AG20443 (cell line): ENCODE measurements at places on chromosomes 3 and 15.

DNA sequence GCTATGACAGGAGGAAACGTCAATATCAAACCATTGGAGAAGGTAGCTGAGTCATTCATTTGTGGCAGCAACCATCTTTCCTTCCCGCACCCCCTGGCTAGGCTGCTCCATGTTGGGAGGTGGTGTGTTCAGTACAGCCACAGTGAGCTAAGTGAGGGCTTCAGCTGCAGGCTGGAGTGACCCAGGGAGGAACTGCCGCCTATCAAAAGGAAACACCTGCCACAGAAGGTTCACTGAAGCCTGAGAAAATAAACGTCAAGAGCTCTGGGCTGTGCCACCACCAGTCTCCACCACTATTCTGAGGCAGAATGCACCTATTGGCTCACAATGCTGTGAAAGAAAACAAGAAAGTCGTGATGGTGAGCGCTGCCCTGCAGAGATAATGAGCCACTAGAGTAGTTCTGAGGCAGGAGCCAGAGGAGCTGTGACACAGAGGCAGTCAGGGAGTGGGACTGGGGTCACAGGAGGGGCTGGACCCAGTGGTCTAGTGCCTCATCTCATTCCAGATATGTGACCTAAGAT is 34.8 kb upstream of the CD47 start:
- DNase-seq = no peak

DNA sequence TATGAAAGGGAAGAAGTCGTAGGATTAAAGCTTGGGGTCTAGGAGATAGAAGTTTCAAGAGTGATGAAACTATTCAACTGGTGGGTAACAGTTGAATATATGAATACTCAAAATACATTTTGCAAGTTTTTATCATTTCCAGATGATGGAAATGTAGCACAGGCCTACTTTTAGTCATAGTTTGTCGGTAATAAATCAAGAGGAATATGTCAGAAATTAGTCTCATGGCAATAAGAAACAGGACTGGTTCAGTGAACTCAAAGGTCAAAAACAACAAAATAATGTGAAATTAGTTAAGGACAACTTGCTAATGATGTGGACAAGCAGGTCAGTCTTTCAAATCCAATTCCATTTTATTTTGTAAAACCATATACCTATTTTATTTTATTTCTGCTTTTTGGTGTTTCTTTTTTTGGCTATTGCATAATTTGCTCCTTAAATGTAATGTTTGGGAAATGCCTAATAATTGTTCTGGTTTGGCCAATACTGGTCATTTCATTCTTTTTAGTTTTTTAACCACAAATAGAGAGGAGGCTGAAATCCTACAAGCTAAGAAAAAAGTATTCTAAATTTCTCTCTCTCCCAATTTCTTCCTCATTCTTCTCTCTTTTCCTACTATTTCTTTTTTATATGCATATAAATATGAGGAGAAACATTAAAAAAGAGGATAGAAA is 195.2 kb upstream of the ARHGEF26 start:
- no peak for DNase-seq

DNA sequence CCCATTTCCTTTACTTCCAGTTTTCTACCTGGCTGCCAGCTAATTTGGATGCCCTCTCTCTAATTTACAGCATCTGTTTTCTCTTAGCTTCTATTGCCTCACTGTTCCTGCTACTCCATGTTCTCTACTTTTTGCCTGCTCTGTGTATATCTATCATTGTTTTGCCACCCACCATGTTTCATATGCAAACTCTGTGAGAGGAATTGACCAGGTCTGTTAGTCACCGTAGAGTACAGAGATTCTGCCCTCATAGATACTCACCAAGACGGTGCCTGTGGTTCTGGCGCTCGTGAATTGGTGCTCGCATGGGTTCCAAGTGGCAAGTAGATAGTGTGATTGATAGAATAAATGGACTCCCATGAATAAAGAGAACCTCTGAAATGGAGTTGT is 288.8 kb downstream of the CNTN6 start:
- DNase-seq = no peak

GRCh38 chr15:31488437-31489204 is 162.0 kb downstream of the KLF13 start:
- peak; percentile 94 for DNase-seq

GRCh38 chr15:98881526-98882520 is 125.8 kb downstream of the PGPEP1L start:
- peak; percentile 55 for DNase-seq

DNA sequence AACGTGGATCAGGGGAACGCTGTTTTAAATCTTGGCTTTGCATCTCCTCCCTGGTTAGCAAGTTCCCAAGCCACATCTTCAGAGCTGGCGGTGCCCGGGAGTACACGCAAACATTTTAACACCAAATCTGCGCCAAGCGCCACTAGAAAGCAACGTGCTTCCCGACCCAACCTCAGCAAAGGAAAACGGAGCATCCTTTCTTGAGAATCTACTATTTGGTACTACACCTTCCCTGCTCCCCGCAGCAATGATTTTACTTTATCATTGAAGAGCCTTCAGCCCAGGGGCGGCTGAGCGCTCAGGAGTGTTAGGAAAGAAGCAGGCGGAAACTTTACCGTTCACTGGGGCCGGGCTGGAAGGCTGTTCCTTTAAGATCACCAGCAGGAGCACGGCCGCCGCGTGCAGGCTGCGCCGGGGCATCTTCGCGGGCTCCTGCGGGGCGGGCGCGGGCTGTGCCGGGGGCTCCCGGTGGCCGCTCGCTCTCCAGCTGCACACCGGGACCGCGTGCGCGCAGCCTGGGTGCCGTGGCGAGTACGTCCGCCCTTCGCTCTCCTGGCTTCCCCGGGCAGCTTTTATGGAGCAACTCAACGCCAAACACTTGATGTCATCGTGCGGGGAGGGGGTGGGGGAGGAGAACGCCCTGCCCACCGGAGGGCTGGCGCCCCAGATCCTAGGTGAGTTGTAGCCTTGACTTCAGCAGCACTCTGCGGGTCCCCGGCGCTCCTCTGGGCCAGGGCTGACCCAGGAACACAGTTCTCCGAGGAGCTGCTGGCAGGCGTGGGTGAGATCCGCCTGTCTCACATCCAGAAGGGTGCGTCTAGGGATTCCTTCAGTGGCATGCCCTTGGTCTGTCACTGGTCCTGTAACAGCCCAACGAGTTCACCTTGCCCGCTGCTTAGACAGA is at the start of gene CA12:
Gene CA12 (minus strand): TSS at position 546 of the 904 bp plus-strand sequence. CDS start 126 bp downstream, at position 420.
- DNase-seq = peak; percentile 53

- DNase-seq = no peak
Measured at GRCh38 chr3:85255949-85256348, 297.2 kb downstream of the CADM2 start.

- DNase-seq = no peak
Measured at GRCh38 chr3:43194069-43194468, 88.2 kb upstream of the POMGNT2 start.

GRCh38 chr15:40028193-40028592 is 10.8 kb downstream of the SRP14 start:
- no peak for DNase-seq

GRCh38 chr3:55654123-55654760 is 167.1 kb upstream of the WNT5A start:
- peak; percentile 21 for DNase-seq

DNA sequence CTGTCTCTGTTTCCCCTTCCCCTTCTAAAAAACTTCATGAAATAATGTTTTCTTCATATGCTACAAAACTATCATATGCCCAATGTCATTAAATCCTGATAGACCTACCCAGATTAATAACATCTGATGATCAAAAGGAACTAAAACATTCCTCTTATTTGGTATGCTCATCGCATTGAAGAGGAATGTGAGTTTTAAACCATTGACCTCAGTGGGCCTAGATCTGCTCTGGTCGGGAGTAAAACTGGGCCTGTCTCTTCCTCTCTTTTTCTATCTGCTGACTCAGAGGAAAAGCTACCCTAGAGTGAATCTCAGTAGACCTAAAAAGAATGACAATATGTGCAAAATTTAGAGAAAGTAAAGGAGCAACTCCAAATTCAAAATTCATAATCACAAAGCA is 275.8 kb downstream of the SATB1 start:
- DNase-seq = peak; percentile 43

GRCh38 chr3:44418549-44418948 is 58.9 kb downstream of the ZNF445 start:
- no peak for DNase-seq

DNA sequence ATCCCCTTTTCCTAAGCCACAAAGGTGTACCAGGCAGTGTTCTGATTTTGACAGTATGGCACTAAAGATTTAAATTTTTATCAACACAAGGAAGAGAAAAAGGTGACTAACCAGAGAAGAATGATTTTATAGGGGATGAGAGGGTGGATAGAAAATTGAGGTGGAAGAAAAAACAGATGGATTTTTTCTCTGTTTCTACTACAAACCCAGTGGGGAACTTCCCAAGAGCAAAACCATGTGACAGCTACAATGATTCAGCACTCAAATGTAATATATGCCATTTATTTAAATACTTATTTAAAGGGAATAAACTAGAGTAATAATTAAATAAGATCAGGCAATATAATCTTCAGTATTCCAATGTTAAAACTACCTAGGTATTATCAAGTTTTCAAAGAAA is 11.1 kb downstream of the DCUN1D1 start:
- DNase-seq = peak; percentile 37

GRCh38 chr15:60408463-60408981 is 10.7 kb upstream of the ANXA2 start:
- no peak for DNase-seq

DNA sequence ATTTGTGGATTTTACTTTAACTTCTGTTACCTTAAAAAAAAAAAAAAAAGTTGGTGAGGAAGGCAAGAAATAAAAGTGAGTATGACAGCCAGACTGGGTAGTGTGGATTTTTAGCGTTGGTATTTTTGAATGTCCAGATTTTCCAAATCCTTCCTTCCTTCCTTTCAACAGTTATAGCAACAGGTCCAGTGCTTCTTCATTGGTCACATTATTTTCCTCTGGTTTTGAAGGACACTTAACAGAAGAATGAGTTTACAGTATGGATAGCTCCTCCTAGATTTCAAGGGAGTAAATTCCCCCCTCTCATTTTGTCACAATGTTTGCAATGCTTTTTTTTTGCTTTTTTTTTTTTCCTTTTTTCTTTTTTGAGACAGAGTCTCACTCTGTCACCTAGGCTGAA is 6.4 kb downstream of the MAPKBP1 start:
- no peak for DNase-seq

GRCh38 chr15:98519767-98520550 is 128.4 kb upstream of the IGF1R start:
- DNase-seq = no peak

DNA sequence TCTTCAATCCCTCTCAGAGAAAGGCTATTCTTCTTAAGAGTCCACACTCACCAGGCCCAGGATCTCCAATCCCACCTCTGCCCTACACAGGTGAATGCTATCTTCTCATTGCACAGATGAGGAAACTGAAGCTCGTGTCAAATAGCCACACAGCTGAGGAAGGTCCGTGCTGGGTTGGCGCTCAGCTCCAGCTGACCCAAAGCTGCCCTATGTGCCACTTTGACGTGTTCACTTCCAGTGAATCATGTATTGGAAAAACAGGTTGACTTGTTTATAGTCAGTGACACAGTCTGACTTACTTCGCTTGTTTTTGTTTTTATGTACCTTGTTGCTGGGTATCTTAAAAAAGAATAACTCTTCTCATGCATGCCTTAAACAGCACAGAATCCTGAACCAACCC is 32.4 kb upstream of the ALDH1A3 start:
- DNase-seq = no peak

DNA sequence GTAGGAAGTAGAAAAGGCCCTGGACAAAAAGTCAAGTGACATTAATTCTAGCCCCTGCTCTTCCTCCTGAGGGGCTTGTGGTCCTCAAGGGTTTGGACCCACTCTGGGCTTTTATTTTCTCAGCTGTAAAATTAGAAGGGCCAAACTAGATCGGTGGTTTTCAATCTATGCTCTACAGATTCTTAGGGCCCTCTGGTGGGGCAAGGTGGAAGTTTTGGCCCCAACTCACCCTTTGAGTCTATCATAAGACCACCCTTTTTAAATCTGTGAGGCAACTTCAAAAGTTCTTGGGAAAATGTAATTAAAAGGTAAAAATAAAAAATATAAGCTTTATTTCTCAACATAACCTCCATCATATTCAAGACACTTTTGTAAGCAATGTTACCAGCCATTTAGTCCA is 25.6 kb upstream of the CFAP161 start:
- DNase-seq = no peak

- DNase-seq = no peak
Measured at GRCh38 chr15:66095871-66096687, 157.5 kb downstream of the MEGF11 start.

DNA sequence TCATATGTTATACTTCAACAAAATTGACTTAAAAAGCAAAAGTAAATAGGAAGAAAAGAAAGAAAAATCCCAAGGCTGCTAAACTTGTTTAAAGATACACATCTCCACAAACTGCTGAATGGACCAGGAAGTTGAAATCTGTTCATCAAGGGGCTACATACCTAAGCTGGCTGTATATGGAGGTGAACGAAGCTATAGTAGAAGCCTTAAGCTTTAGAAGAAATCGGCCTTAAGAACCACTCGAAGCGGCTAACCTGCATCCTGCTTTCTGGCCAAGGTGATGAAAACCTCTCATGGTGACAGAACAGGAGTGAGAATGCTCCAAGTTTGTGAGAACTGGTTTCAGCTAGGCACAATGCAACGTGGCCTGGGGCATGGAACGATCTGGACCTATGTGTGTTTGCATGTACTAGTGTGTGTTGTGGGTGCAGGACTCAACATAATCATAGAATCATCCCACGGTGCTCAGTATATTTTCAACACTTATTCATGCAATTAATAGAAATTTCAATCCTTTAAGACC is 31.3 kb upstream of the SPTBN5 start:
- DNase-seq = no peak

DNA sequence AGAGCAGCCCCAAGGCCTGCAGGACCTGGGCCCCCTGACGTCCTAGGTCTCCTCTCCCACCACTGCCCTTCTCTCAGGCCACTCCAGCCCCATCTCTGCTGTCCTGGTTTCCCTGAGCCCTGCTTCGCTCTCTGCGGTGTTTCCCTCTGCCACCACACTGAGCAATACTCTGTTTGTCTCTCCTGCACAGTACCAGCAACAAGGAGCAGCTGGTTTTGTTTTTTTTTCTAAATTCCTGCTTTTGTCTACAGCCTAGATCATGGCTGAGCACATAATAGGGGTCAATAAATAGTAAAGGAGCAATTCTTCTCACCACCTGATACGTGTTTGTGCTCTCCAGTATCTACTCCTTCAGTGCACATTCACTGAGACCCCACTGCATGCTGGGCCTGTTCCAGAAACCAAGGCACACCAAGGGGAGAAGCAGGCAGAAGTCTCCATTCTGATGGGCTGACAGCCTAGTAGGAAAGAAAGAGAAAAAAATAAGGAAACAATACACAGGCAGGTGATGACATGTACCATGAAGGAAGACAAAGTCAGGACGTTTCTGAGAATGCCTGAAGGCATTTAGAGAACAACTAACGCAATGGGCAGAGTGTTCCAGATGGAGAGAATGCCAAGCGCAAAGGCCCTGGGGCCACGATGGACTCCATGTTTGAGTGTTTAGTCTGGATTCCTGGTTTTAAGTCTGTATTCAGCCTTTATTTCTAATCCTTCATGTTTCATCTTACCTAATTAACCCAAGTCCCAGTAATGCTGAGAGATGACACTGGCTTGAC is 6.0 kb upstream of the ACAD9 start:
- DNase-seq = no peak

- peak; percentile 52 for DNase-seq
Measured at GRCh38 chr3:56796202-56796601, 5.5 kb downstream of the ARHGEF3 start.
